Fibroblast of skin of scalp (primary cell): ENCODE measurements at places on chromosomes 11 and 22.

DNA sequence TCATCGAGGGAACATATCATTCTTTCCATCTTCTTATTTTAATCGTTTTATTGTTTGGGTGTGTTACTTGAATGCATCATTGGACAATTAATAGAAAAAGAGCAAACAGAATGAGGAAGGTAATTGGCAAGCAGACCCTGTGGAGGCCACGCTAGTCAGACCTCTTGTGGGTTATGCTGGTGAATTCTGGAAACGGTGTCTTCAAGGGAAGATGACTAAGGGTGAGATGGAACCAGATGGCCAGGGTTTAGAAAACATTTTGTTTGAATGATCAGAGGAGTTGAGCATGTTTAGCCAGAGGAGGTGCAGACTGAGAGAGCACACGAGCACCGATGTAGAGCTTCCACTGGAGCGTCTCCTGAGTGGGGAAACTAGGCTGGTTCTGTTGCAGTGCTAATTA lies 8.5 kb downstream of the ST14 start:
- DNase-seq = no peak

DNA sequence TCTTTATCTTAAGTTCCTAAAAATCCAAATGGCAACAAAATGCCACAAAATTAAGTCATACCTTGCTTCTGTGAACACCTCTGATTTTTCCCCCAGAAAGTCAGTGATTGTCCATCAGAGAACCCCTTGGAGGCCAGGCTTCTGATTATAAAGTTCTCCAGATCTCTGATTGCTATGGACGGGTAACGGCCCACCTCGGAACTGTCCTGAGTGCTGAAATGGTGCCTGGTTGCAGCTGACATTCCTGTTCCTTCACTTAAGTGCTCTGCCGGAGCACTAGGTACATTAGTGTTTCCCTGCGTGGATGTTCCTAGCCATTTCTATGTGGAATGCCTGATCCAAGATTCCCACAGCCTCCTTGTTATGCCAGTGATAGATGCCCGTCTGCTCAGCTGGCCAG lies 85.0 kb downstream of the CHST1 start:
- DNase-seq = peak; percentile 37

GRCh38 chr11:40370821-40371616 lies 1088.4 kb downstream of the LRRC4C start:
- no peak for DNase-seq

GRCh38 chr11:3344327-3345174 lies 34.4 kb downstream of the ZNF195 start:
- no peak for DNase-seq

GRCh38 chr11:47001781-47002181 lies 65.2 kb downstream of the CSTPP1 start:
- DNase-seq = peak; percentile 39

DNA sequence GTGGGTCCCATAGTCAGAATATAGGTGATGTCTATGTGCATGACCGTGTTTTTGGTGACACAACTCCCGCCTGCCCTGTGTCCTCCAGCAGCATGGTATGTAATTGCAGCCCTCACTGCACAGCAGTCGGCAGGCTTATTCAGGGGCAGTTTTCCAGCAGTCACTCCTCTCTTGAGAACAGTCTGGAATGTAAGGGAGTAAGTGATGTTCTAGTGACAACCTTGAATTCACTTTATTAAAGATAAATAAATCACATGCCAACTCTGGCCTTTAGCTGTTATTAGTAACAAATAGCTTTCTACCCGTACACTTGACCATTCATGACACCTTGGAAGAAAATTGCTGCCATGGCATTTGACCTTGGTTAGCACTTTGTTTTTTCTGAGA lies 27.9 kb downstream of the ZNRF3 start:
- no peak for DNase-seq

DNA sequence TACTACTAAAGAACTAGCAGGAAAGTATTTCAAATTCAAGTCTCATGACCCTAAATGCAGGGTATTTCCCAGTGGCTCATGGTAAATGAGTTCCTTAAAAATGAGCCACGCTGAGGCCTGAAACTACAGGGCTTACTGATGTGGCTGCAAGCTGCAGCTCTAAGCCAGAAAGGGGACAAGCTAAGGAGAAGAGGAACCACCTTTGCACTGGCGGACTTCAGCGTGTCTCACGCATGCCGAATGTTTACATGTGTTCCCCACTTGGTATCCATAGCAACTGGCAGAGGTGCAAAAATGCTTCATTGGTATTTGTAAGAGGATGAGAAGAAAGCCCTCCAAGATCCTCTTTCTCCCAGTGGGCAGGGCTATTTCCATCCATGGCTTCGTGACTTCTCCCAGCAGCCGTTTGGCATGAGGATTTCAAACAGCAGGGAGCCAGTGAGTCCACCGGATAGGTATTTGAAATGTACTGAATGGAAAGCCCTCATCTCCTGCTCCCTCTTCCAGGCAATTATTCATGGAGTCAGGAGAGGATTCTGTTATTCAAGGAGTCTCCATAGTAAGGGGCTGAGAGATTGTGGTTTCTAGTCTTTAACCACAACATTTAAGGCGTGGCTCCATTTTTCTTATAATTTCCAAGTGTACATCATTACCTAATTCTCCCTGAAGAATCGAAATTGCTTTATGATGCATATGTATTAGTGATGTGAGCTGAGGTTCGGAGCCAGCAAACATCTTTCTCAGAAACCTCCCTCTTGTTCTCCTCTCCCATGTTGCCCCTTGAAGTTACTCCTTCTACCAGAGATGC lies 55.3 kb upstream of the CD44 start:
- DNase-seq = peak; percentile 100

GRCh38 chr22:48523091-48523490 lies 1304.6 kb downstream of the BRD1 start:
- DNase-seq = peak; percentile 45

DNA sequence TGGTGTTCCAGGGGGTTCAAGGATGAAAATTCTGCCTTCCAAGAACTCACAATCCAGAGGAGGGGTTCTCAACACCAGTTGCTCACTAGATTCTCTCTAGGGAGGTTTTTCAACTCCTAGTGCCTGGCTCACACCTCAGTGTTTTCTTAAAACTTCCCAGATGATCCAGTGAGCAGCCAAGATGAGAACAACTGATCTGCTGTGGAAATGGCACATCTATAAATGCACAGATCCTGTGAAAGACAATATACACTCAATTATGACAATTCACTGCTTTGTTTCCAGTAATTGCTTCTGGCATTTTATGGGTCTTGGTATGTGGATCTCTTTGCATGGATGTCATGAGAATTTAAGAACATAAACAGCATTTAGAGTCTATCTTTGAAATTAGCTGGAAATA lies 45.2 kb upstream of the PRSS23 start:
- DNase-seq = no peak

DNA sequence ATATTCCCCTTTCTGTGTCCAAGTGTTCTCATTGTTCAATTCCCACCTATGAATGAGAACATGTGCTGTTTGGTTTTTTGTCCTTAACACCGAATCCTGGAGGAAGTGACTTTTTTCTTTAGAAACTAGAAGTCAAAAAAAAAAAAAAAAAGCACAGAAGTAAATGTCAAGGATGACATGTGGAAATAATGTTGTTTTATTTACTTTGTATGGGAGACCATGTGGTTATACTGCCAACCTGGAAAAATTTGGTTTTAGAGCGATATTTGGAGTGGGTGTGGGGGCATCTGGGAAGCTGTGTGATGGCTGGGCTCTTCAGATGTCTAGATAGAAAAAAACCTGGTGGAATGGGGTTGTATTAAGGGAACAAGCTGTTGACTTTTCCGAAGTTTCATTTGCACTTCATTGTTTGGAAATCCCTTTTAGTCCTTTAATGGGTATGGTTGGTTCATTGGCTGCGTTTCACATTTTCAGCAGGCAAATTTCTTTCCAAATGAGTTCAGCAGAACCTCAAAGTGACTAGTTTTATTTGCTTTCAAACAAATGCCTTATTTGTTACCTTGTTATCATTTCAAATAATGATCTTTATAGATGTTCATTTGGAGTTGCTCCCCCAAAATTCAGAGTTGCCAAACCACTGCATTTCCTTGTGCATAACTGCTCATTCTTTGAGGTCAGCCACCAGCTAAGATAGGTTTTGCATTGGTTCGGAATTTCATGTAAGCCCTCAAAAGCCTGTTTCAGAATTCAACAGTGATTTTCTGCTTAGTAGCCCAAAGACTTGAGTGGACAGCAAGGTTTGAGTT lies 508.2 kb downstream of the METTL15 start:
- no peak for DNase-seq

DNA sequence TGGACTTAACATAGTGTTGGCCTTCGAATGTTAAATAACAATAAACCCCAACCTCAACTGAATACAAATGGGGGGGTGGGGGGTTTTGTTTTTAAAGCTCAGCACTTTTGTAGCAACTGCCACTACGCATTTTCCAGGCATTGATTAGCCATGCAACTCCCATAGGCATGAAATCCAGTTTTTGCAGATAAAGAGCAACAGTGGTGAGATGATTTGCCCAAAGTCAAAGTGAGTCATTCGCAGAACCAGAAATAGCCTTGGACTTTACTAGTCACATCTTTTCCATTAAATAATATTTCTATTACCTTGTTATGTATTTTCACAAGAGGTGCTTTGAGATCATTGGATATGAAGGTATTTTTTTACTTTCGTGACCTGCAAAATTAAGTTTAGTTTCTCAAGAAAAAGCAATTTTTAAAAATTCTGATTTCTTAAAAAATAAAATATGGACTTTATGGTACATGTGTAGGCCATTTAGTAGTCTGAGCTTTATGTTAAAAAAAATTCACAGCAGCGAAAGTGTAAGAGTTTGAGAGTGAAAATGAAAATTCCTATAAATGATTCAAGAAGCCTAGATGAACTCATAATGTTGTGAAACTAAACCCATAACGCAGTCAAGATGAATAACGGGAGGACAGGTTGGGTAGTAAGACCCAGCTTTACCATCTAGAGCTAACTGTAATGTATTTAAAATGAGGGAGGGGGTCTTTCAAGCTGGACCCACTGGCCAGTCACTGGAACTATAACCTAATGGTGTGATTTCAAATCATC lies 1.9 kb upstream of the PHF21A start:
- peak; percentile 23 for DNase-seq

GRCh38 chr11:75151346-75152047 lies 590 bp downstream of the SLCO2B1 start:
- DNase-seq = no peak
